ENCODE measurements at places on chromosomes 3 and 15.
A peak's percentile ranks its signal among the peaks of the same experiment; 100 is the strongest.

DNA sequence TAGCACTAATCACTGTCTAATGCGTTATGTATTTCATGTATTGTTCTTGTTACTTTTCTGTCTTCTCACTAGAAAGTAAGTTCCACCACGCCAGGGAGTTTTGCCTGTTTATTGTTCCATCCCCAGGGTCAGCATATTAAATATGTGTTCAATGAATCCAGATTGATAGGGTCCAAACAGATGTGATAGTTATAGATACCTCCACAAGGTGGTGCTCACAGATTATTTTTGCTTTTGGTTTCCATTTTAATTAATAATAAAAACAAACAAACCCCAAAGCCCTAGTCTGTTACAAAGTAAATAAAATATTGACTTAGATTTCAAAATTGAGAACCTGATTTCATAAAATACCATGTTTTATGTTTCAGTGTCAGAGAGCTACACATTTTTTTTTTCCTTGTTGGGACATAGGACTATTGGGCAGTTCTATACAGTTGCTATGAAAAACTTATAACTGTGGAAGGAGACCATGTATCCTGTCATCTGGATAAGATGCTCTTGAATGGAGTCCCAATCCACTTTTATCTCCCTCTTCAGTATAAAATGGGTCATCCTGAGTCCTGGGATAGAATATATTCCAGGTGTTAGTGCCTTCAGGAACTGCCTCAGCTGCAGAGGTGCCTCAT, 12.4 kb downstream of the OTOL1 start:
- DNase-seq, result no peak

- no peak for DNase-seq
Observed at GRCh38 chr3:10667269-10667668, 148.8 kb upstream of the SLC6A11 start.

- DNase-seq, result no peak
Observed at GRCh38 chr3:8567784-8568575, 66.4 kb downstream of the LMCD1 start.

DNA sequence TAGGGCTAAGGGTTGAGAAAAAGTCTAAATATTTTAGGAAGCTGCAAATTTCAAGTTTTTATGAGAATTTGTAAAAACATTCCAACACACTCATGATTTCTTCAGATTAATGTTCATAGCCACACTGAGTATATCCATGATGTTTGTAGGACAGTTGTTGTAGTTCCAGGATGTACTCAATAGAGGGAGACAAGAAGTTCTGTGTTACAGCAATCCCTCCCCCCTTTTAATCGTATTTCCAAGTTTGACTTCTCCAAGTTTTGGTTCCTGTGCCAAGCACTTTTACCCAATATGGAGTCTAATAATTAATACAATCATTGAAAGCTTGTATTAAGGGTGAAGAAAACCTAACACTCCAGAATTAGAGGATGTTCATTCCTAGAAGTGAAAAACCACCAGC, 143.4 kb downstream of the FEZF2 start:
- no peak for DNase-seq

DNA sequence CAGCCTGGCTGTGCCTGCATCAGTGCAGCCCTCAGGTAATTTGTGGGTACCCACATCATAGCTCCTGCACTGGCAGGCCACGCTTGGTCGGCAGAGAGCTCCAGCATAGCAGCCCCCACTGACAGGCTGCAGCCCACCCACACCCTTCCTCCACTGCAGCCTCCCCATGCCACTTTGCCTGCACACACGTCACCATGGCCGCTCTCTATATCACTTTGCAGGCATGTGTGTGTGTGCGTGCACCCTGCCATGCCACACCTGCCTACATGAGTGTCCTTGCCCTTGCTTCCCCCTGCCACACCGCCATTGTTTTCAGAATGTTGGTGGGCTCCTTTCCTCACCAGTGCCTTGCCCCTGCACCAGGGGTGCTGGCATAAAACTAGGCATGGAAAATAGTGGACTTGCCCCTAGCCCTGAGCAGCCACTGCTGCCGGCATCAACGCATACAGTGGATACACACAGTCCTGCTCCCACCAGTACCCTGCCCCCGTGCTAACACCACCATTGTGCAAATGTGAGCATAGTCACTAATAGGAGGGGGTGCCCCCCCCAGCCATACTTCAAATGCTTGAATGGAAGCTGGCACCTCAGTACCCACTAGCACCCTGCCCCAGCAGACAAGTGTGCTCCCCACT, 278.7 kb upstream of the MANF start:
- DNase-seq, result no peak

DNA sequence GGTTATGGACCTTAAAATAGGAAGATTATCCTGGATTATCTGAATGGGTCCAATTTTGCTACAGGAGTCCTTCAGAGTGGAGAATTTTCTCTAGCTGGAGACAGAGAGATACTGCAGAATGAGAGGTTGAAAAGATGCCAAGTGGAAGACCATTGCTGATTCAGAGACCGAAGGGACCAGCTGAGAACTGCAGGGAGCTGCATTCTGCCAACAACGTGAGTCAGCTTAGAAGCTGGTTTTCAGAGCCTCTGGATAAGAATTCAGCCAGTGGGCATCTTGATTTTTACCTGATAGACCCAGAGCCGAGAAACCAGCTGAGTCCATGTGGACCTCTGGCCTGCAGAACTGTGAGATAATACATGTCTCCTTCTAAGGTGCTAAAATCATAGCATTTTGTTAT, 234.0 kb downstream of the NR2F2 start:
- DNase-seq, result no peak

- DNase-seq, result no peak
Observed at GRCh38 chr3:67896130-67896529, 241.7 kb upstream of the SUCLG2 start.

DNA sequence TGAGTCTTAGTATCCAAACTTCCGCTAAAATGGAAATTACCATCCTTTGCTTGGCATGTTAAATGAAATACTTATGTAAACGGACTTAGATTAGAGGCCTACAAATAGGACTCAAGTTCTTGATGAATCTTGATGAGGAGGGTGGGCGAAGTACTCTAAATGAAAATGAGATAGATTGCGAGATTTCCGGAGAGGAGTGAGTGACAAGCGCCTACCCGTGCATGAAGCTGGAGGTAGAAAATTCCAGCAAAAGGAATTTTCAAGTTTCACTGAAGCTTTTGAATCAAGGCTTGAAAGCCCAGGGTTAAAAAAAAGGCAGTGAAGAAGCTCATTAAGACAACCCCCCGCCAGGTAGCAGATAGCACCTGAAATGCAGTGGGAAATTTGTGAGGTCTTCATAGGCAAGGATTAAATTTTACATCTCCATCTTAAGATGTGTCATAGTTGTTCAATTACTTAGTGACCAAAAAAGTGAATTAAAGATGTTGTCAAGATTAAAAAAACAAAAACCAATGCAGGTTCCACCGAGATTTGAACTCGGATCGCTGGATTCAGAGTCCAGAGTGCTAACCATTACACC, 655 bp upstream of the RAB11A start:
- no peak for DNase-seq

DNA sequence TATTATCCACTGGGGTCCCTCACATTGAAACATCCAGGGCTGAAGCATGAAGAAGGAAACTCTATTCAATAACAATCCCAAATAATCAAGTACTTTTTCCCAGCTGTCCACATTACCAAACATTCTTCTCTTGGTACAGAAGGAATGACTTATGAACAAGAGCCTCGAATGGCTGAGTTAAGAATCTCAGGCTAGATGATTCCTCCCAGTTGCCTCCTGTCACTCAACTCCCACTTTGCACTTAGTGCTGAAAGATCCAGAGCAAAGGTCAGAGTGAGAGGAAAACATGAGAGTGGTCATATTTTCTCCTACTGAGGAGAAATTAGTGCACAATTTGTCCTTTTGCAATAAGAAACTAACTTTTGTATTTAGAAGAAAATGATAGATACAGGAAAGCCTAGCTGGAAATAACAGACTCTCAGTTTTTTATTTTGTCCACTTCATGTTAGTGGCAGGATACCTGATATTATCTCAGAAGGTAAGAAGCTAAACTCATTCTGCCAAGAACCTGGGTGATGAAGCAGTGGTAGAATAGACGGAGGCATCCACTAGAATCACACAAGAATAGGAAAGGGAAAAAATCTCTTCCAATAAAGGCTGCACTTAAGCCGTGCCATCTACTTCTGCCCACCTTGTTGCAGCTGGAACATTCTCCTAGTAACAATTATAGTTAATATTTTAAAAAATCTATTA, 46.2 kb downstream of the GADL1 start:
- no peak for DNase-seq

- DNase-seq, result no peak
Observed at GRCh38 chr3:88168171-88168570, 18.4 kb downstream of the C3orf38 start.

DNA sequence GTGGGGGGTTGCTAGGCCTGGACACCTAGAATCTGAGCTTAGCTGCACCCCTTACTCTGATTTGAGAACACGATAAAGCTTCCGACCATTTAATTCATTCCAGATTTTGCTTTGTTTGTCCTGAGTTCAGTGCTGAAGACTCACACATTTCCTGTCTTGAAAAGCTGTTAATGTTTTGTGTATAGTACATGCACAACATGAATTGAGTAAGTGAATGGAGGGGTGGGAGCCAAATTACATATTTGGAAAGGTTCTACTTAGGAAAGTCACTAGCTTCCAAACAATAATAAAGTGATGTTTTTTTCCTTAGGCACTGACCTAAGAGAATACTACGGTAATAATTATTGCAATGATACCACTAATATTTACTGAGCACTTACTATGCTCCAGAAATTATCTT, 955.2 kb upstream of the NR2F2 start:
- no peak for DNase-seq

DNA sequence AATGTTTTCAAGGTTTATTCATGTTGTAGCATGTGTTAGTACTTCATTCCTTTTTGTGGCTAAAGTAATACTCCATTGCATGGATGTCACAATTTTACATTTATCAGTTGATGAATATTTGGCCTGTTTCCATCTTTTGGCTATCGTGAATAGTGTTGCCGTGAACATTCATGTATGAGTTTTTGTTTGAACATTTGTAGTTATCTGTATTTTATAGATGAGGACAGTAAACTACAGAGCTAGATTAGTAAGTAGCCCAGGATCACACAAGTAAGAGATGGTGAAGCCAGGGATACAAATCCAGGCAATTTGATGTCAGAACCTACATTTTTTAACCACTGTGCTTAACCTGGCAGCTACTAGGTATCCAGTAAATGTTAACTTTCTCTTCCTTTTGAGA, 63.2 kb downstream of the ASTE1 start:
- DNase-seq, result no peak

DNA sequence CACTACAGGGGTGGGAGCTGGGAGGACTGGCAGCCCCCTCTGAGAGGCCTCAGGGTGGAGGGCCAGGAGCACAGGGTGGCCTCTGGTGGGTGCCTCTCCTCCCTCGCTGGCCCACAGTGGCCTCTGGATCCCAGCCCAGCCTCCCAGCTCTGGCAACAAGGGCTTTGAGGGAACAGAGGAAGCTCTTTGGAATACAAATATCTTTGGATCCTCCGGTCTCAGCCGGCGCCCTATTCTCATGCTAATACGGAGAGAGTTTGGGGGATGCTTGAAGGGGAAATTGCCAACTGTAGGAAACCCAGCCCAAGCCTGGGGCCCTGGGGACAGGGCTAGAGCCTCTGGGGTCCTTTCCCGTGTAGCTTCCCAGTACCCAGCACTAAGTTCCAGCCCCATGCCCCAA, 33.4 kb upstream of the INSYN1 start:
- DNase-seq, result peak; percentile 81

DNA sequence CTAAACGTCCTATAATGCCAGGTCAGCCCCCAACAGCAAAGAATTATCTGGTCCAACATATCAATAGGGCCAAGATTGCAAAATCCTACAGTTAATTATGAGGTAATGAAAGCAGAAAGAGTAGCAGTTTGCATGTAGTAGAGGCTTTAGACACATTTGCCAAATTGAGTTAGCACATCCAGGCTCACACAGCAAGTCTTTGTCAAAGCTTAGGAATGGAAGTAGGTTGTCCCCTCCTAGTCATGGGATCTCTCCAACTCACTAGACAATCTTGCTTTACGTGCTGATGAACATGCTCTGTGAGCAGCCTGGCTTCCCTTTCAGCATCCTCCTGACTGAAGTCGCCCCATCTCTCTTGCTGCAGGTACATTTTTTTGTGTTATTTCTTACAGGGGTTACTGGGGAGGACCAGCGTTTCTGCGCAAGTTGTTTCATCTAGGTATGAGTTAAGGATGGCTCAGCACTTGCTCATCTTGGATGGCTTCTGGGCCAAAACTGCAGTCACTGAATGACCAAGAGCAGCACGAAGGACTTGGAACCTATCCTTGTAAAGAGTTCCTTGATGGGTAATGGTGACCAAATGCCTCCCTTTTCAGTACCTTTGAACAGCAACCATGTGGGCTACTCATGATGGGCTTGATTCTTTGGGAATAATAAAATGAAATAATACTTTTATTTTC, 55.9 kb downstream of the SQOR start:
- DNase-seq, result no peak

DNA sequence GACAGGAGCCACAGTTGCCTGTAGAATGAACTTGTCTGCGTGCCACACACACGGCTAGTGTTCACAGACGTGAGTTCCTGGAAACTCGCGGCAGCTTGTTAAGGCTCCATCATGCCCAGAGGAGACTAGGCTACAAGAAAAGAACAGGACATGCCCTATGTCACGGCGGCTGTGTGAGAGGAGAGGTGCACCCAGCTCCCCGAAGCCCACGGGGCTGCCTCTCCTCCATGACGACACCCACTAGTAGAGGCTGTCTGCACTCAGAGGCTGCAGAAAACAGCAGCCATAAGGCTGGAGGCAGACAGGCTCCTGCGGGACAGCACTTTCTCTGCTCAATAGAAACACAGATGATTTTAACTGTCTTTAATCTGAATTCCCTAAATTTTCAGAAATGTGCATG, 19.0 kb upstream of the OCA2 start:
- no peak for DNase-seq

- no peak for DNase-seq
Observed at GRCh38 chr3:66609660-66610561, 109.1 kb upstream of the LRIG1 start.

DNA sequence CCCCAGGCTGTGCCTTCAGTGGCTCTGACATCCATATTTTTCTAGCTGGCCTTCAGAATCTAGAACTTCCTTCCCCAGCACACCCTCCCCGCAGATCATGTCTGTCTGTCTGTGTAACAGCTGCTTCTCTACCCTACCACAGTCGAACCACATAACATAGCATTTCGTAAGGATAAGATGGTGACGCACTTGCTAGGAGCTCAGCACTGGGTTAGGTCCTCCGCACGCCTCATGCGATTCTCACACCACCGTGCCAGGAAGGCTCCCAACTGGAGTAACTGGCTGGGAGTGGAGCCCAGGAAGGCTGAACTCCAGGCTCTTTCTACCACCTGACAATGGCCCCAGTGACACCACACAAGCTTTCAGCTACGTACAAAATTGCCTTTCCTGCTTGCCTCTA, 168.6 kb downstream of the STT3B start:
- DNase-seq, result no peak

DNA sequence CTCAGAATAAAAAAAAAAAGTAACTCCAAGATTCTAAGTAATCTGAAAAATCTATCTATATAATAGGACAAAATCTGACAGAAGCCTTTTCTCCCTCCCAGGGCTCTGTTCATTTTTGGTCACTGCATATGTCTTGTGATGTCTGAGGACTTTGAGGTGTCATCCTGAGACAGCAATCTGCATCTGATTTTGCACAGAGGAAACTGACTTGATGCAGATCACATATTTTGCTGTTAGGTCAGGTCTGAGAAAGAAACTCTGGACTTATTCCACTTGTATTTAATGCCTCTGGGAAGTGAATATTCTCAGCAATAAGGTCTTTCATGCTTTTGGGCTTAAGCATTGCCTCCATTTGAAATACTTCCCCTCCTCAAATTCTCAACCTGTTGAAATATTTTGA, 295.2 kb upstream of the THBS1 start:
- DNase-seq, result no peak
